ENCODE measurements at places on chromosomes 5 and 9.

- no peak for DNase-seq
These were observed 155.0 kb upstream of the FBXL7 start for GRCh38 chr5:15344954-15345353.

DNA sequence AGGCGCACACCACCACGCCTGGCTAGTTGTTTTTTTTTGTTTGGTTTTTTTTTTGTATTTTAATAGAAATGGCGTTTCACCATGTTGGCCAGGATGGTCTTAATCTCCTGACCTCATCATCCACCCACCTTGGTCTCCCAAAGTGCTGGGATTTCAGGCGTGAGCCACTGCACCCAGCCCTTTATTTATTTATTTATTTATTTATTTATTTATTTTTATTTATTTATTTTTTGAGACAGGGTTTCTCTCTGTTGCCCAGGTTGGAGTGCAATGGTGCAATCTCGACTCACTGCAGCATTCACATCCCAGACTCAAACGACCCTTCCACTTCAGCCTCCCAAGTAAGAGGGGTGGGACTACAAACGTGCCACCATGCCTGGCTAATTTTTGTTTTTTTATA is 63.0 kb upstream of the ADAMTSL1 start:
- DNase-seq: no peak

GRCh38 chr5:32387211-32387610 is 57.3 kb downstream of the ZFR start:
- no peak for DNase-seq

DNA sequence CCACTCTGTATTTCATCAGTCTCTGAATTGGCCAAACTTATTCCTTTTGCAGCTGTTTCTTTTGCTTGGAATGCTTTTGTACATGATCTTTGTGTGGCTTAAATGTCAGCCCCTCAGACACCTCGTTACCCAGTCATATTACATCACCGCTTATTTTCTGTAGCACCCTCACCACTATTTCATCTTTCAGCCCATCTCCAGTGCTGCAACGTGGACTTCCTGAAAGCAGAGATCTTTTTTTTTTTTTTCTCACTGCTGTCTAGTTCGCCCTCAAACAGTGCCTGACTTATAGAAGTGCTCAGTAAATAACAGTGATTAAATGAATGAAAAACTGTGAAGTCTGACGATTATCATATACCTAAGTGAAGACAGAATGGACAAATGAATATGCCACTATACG is 835 bp downstream of the SRA1 start:
- no peak for DNase-seq

All from effector memory CD8-positive, alpha-beta T cell (primary cell).